ENCODE measurements at places on chromosomes 6 and 20.

GRCh38 chr6:6007366-6008088, 802 bp upstream of the NRN1 start:
- no peak for DNase-seq

DNA sequence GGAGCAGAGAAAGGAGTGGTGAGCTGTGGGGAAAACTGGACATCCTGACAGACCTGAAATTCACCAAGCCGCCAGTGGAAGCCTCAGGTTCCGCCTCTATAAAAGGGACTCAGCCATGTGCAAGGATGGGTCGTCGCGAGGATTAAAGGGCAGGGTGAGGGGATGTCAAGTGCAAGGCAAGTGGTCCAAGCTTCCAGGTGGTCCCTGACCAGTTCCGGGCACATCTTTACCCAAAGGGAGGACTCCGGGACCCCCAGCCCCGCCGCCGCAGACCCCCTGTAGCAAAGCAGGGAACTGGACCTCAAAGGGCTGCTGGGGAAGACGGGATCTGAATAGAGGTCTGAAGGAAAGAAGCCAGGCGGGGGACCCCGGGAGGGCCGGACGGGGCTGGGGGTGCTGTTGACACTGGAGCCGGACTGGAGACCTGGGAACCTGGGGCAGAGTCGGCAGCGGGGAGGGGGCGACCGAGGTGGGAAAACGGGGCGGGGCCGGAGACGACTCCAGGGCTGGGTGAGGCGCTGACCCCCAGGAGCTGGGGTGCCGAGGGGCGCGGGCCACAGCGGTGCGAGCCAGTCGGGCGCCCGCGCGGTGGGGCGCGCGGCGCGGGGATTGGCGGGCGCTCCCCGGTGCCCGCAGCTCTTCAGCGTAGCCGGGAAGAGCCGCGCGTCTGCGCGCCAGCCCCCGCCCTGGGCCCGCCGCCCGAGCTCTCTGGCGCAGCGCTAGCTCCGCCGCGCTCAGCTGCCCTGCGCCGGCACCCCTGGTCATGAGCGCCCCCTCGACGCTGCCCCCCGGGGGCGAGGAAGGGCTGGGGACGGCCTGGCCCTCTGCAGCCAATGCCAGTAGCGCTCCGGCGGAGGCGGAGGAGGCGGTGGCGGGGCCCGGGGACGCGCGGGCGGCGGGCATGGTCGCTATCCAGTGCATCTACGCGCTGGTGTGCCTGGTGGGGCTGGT, at the start of gene SSTR4:
Gene SSTR4 (plus strand): TSS at position 592 of the 951 bp plus-strand sequence. CDS start 172 bp downstream, at position 764.
- no peak for DNase-seq

DNA sequence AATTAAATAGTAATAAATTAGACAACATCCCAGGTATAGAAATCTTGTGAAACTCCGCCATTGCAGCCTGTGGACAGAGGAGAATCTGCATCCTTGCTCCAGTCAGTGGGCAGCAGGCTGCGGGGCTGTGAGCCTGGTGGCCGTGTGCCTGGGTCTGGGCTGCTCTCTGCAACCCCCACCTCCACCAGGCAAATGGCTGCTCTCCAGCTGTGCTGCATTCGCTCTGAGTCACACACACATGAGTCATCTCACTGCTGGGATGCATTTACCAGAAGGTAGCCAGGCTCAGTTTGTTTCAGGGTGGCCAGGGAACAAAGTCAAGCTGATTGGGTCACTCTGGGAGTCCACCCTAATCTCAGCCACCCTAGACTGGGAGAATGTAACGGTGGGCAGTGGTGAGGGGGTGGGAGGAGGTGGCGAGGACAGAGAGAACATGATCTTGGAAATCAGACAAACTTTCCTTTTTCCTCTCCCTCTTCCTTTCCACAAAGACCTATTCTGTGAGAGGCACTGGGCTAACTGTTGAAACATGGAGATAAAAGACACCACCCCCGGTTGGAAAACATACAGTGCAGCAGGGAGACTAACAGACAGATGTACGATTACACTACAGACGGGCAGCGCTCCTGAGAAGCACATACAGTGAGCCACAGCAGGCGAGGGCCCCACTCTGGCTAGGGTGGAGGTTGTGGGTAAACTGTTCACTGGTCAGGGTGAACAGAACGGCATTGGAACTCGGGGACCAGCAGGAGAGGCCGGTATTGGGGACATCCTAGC, 59.2 kb downstream of the TRAM2 start:
- DNase-seq = no peak

DNA sequence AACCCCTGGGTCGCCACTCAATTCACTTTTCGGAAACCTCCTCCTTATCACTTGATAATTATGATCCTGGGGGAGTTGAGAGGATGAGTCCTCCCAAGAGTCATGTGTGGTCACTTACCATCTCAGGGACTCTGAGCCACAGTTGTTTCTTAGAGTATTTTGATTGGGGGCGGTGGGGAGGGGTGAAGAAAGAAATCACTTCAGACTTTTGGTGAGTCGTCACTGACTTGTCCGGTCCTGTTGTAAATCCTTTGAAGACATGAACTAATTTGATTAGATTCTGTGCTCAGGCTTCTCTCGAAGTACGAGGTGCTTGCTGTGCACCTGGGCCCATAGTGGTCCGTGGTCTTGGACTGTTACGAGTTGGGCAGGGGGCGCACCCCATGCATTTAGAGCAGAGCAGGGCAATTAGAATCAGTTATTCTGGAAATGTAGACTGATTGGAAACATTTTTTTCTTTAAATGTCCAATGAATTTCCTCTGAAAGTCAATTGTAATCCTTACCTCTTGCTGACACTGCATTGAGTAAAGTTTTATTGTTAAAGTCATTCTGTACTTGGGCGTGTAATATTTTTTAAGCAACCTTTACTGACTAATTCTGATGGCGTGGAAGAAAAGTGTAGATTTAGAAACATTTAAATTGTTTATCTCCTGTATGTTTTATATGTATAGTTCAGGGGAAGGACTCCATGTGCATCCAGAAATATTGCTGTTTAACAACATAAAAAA, 173.4 kb downstream of the SLC16A10 start:
- no peak for DNase-seq

- no peak for DNase-seq
Measured at GRCh38 chr20:5871459-5872410, 78.6 kb downstream of the TRMT6 start.

GRCh38 chr6:33950472-33950881, 146.7 kb upstream of the MLN start:
- no peak for DNase-seq

All from stimulated activated CD8-positive, alpha-beta memory T cell treated with anti-CD3 and anti-CD28 coated beads, Interleukin-2, amount 100 ng/mL, for 1 hour (primary cell).